ENCODE measurements at places on chromosomes 12 and 14.

- no peak for DNase-seq
Measured at GRCh38 chr14:72523424-72524294, 370.2 kb downstream of the DPF3 start.

- no peak for DNase-seq
Measured at GRCh38 chr14:102629011-102629444, 36.6 kb downstream of the RCOR1 start.

DNA sequence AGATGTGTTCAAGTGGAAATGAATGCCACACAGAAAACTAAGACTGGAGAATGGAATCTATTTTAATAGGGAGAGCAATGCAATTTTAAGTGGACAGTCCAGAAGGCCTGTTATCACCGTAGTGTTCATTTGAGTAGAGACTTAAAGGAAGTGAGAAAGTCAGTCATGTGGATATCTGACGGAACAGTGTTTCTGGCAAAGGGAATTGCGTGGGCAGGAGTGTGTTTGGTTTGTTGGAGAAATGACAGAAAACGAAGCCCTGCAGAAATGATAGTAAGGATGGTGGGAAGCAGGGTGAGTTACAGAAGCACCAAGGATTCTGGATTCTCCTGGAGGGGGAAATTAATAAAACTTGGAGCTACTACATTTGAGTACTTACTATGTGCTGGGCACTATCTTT, 776.6 kb downstream of the MED13L start:
- DNase-seq: no peak

- DNase-seq: no peak
Measured at GRCh38 chr12:118821386-118821925, 159.9 kb upstream of the SRRM4 start.

DNA sequence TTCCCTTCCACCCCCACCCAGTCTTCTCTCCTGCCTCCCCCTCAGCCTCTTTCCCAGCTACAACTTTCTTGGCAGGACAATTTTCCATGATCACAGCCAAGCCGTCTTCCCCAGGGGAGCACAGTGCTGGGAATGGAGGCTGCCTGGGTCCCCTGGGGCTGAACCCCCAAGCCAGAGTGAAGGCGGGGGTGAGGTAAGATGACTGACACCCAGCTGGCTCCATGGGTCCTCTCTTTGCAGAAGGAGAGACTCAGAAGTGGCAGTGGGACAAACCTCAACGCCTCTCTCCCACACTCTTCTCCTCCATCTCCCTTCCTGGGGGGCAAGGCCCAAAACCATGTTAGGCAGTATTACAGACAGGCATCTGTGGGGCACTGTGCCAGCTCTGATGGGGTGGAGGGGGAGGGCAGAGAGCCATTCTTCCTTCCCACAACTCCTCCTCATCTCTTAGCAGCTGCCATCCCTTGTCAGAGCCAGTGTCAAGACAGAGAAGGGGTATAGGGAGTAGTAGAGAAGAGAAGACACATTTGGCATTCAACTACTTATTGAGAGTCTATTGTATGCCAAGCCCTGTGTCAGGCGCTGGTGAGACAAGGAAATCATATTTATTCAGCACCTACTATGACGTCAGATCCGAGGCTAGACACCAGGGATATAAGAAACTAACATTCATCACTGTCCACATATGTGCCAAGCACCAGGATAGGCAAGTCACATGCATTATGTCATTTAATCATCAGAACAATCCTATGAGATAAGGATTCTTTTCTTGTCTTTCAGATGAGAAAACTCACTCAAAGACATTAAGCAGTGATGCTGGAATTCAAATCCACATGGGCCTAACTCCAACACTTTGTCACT, 3.6 kb downstream of the ITGA7 start:
- DNase-seq: no peak

DNA sequence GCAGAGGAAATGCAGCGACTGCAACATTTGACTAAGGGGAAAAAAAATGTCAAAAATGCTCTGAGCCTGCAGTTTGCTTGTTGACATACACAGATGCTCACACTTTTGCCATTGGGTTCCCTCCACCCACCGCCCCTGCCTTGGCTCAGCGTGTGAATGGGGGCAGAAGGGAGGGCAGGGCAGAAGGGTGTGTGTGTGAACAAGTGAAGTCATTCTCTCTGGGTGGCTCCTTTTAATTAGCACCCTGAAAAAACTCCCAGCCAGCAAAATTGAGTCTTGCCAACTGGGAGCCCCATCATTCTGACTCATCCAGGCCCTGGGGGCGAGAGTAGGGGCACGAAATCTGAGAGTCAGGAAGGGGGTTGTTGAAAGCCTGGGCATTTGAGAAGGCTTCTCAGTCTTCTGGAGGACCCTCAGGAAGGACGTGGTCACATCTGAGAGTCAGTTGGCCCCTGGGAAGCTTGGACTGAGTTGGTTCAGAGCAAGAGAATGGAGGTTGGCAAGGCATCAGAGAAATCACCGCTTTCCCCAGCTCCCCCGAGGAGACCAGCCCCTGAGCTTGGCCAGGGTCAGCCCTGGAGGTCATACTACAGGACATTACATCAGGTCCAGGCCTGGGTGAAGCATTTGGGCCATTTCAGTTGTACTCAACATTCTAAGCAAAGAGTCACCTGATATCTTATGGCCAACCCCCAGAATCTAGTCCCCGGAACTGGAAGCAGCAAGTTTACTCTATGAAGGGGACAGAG, 22.7 kb upstream of the KRT78 start:
- no peak for DNase-seq

- no peak for DNase-seq
Measured at GRCh38 chr14:68427550-68427890, 365.3 kb downstream of the ZFP36L1 start.

DNA sequence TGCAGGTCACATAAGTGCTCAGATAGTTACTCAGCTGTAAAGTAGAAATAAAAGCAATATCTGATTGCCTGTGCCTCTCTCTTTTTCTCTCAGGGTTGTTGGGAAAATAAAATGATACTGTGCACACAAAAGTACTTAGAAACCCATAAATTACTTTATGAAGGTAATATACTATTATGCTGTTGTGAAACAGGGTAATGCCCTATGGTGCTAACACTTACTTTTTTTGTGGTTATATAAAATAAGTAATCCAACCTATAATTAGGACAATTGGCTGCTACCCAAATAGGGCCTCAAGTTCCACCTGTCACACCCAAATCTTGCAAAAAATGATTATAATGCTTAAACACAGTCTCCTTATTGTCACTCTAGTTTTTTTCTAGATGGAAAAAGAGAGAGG, 50.6 kb downstream of the DAAM1 start:
- DNase-seq: no peak

GRCh38 chr14:50058113-50058512, 58.3 kb downstream of the VCPKMT start:
- no peak for DNase-seq

DNA sequence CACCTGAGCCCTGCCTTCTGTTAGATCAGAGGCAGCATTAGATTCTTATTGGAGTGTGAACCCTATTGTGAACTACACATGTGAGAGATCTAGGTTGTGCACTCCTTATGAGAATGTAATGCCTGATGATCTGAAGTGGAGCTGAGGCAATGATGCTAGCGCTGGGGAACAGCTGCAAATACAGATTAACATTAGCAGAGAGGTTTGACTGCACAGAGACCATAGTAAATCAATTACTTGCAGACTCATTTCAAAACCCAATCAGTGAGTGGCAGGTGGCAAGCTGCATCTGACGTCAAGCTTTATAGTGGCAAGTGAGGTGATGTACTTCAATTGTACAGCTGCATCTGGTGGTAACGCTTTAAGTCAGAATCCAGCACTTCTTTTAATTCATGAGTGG, 141.6 kb downstream of the GPHN start:
- no peak for DNase-seq

DNA sequence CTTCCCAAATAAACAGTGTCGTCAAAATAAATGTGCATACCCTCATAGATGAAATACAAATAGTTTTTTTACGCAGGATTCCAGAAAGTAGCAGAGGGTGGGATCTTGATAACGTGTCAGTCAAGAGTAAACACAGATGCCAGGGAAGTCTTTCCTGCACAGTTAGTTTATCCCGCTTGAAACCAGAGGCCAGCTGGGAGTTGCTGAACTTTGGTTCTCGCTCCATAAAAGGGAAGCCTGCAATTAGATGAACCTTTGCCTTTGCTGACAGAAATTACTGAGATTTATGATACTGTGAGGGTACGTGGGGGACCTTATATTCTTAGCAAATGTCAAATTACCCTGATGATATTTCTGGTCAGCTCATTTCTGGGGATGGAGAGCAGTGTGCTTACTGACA, 18.9 kb downstream of the FAR2 start:
- no peak for DNase-seq

GRCh38 chr12:51867371-51867770, 18.9 kb upstream of the FIGNL2 start:
- no peak for DNase-seq

DNA sequence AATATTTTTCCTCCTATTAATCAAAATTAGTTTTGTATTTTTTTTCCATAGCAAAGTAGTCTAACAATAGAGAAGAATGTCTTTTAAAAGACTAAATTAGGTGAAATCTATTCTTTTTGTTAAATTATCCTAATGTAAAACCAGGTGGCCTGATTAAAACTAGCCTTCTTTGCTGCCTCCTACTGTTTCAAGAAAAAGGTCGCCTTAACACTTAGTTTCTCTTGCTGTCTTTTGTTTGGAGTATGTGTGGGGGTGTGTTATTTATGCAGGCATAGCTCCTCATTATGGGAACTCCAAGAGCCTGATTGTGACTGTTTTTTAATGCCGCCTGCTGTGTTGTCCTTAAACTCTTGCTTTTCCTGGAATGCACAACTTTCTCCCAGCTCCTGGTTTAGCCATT, 855.3 kb downstream of the DIO2 start:
- no peak for DNase-seq

GRCh38 chr14:34711169-34711568, 3.2 kb downstream of the CFL2 start:
- no peak for DNase-seq

GRCh38 chr12:98852181-98852580, 207.1 kb downstream of the APAF1 start:
- no peak for DNase-seq

- no peak for DNase-seq
Measured at GRCh38 chr12:28425526-28425925, 235.3 kb downstream of the CCDC91 start.

GRCh38 chr14:89575386-89576061, 158.5 kb upstream of the FOXN3 start:
- no peak for DNase-seq

DNA sequence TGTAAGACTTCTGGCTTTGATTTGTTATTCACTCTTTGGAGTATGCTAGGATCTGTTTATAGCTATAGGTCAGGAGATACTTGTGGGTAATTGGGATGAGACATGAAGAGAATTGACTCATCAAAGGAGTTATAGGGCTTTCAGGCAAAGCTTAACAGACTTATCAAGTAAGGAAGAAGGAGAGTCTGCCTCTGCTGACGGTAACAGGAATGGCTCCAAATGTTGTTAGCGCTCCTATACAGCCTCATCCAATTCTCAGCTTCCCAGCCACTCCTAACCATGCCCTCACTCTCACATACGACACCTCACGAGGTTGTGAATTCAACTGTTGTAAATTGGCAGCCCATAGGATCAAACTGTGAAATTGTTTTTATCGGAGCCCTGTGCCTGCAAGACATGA, 140.5 kb downstream of the KCNA5 start:
- DNase-seq: no peak

DNA sequence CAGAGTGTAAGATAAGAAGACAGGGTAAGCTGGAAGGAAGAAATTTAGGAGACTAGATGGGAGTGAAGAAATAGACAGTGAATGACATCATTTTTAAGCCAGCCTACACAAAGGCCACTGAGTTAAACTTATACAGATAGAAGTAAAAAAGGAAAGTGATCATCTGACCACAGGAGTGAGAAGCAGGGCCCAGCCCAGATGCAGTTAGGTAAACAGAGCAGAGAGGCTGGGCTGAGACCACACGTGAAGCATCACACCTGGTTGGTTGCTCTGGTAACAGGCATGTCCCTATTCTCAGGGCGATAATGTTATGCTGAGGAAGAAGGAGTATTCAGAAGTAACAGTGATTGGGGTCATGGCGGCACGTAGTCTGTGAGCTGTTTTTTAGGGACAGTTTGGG, 1079.4 kb downstream of the AACS start:
- DNase-seq: no peak

DNA sequence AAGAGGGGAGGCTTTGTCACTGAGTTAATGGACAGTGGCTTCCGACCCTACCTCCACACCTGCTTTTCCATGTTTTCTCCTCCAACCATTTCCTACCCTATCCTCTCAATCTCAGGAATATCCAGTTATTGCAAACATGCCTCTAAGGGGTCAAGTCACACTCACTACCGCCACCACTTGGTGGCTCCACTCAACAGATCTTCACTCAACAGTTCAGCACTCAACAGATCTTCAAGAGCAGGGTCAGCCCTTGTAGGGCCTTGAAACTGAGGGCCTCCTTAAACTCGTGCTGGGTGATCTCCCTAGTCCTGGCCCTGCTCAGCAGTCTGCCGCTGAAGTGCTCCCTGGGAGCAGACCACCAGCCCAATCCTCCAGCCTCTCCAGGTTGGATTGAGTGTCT, 14.2 kb downstream of the ZNF641 start:
- DNase-seq: no peak

GRCh38 chr12:48390026-48390425, 39.3 kb upstream of the ZNF641 start:
- no peak for DNase-seq

DNA sequence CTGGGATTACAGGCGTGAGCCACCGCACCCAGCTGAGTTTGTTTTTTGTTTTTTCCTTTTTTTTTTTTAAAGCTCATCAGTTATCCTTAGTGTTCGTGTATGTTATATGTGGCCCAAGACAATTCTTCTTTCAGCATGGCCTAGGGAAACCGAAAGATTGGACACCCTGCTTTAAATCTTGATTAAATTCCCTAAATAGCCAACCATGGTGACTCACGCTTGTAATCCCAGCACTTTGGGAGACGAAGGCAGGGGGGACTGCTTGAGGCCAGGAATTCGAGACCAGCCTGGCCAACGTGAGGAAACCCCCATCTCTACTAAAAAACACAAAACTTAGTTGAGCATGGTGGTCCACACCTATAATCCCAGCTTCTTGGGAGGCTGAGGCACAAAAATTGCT, 131.1 kb downstream of the MED13L start:
- no peak for DNase-seq

GRCh38 chr14:68473069-68473468, 319.8 kb downstream of the ZFP36L1 start:
- DNase-seq: no peak

GRCh38 chr12:94401326-94401725, 58.3 kb downstream of the CEP83 start:
- no peak for DNase-seq

GRCh38 chr14:64347748-64348147, 40.4 kb upstream of the MTHFD1 start:
- DNase-seq: no peak

All from stimulated activated CD4-positive, alpha-beta T cell treated with anti-CD3 and anti-CD28 coated beads, Interleukin-15, amount 100 ng/mL, for 1 hour (primary cell).